ENCODE measurements at places on chromosomes 16 and 17.

GRCh38 chr16:79887541-79888540 is 287.3 kb upstream of the MAF start:
- no peak for DNase-seq

DNA sequence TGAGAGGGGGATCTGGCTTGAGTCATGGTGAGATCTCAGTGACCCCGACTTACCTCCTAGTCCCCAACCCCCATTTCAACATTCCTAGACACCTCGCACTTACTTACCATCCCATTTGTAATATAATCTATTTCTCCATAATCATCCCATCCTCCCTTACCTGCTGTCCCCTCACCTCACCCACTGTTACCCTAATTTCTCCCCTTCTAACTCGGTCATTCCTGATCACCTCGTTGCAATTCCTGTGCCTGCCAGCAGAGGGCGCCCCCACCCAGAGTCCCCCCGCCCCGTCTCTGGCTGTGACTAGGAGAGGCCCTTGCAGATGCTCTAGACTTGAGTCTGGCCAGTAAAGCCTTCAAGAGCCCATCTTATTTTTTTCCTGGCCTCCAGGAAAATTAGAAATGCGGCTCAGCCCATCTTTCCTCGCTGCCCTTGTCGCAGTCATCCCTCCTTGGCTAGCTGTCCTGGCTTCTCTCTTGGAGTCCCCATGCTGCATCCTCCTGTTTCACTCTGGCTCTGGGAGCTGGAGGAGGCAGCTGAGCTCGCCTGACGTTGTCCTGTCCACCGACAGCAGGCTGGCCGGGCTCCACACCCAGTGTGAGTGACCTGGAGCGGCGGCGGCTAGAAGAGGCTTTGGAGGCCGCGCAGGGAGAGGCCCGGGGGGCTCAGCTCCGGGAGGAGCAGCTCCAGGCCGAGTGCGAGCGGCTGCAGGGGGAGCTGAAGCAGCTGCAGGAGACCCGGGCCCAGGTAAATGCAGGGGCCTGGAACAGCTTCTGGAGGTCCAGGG is 5.0 kb downstream of the TBKBP1 start:
- DNase-seq: peak; percentile 68

- no peak for DNase-seq
Measured at GRCh38 chr17:78132767-78133178, 2.2 kb downstream of the TMC8 start.

- no peak for DNase-seq
Measured at GRCh38 chr17:33142705-33143299, 150.3 kb downstream of the ASIC2 start.

DNA sequence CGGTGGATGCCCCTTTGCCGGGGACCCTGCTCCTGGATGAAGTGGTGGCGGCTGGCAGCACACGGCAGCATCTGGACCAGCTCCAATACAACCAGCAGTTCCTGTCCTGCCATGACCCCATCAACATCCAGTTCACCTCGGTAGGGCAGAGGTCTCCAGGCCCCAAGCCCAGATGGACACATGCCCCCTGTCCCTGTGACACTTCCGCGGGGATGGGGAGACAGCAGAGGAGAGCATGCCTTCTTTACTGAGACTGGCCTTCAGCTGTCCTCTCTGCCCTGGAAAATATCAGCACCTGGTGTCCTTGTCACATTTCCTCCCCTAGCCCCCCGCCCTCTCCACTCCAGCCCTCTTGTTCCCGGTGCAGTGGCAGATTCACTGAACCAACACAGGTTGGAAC is 6.2 kb downstream of the CHAD start:
- no peak for DNase-seq

GRCh38 chr17:57288773-57289121 is 32.4 kb downstream of the MSI2 start:
- DNase-seq: no peak

- no peak for DNase-seq
Measured at GRCh38 chr16:70378869-70379493, 32.3 kb downstream of the DDX19A start.

GRCh38 chr16:12612598-12613101 is 191.0 kb downstream of the CPPED1 start:
- no peak for DNase-seq

DNA sequence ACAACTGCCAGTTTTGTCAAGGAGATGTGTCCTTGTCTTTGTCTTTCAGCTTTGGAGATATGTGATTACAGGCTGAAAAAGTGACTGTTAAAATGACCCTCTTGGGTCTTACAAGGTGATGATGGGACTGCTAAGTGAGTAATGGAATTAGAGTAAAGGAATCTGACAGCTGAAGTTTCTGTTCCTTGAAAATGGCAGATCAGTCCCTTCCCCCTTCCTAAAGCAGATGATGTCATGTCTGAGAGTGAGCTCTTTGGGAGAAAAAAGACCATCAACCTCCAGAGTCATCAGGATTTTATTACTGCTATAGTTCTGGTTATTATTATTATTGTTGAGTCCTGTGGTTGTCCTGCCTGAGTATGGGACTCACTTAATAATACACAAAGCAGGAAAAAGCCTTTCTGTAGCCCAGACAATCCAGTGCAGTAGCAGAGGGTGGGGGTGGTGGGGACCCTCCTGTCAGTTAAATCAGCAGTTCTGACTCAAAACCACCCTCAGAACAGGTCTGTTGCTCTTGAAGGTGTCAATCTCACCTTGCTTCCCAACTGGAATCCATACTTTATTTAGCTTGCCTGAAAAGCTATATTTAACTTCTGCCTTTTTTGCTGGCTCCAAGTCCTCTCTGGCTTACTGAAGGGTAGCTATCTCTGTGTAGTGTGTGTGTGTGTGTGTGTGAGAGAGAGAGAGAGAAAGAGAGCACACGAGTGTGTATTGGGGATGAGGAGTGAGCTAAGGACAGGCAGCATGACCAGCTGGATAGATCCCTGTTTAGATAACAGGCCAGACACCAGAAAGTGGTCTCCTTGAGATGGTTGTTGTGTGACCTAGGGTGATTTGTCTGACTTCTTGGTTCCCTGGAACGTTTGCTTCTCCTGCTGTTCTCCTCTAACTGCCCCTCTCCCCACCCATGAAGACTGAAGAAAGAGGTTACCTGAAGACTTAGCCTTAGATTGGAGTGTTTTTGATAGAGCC is 4.9 kb downstream of the HROB start:
- no peak for DNase-seq

DNA sequence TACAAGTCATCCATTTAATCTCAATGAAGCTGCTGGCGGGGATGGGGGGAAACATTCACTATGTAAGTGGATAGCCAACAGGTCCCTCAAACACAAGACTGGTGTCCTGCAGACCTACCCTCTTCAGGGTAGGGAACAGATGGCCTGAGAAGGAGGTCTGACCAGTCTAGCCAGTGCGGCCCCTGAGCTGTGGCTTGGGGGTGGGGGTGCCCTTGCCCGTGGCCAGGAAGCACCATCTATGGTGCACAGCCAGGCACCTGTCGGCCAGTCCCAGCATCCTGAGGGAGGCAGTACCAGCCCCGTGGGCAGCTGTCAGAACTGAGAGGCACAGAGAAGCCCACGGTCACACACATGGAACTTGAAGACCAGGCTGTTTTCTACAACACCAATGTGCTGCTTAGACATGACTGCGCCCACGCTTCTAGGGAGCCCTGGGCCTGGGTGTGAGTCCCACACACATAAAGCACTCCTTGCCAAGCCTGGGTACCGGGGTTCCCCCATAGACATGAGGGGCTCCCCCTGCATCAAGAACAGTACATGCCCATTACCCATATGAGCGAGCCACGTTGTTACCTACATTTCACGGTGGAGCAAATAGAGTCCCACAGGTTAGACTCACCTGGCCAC is 40.9 kb downstream of the RMI2 start:
- no peak for DNase-seq

- no peak for DNase-seq
Measured at GRCh38 chr16:21256636-21257035, 21.5 kb downstream of the CRYM start.

- peak; percentile 62 for DNase-seq
Measured at GRCh38 chr17:3913531-3914311, 2.5 kb downstream of the P2RX1 start.

- DNase-seq: no peak
Measured at GRCh38 chr16:57485091-57485915, 990 bp downstream of the DOK4 start.

- no peak for DNase-seq
Measured at GRCh38 chr17:10195090-10195805, 3.2 kb downstream of the GAS7 start.

GRCh38 chr16:10405386-10405939 is 19.6 kb downstream of the ATF7IP2 start:
- no peak for DNase-seq

DNA sequence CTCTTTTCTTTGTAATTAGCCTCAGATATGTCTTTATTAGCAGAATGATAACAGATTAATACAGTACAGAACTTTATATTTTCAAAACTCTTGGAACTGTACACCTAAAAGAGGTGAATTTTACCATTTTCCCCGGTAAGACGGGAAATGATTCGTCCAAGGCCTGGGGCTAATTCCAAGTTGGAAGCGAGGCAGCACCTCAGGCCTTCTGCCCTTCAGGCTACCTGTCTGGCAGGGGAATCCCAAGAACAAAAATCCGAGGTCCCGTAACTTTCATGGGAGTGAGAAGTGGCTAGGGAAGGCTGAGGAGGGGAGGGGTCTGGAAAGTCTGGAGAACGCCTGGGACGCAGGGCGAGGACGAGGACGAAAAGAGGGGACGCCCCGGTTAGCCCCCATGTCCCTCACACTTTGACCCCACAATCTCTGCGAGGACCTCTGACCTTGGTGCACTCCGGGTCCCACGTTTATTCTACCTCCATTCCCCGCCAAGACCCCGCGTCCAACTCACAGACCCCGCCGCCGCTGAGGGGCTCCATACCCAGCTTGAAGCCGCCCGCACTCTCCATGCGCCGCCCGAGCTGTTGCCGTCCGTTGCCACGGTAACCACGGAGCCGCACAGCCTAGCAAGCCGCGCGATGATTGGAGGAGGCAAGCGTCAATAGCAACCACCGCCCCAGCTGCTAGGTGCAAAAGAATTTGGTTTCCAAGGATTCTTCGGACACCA is at the start of gene HYDIN:
Gene HYDIN (minus strand): TSS at position 601 of the 724 bp plus-strand sequence. CDS start 43,827 bp downstream, outside the sequence.
- no peak for DNase-seq

DNA sequence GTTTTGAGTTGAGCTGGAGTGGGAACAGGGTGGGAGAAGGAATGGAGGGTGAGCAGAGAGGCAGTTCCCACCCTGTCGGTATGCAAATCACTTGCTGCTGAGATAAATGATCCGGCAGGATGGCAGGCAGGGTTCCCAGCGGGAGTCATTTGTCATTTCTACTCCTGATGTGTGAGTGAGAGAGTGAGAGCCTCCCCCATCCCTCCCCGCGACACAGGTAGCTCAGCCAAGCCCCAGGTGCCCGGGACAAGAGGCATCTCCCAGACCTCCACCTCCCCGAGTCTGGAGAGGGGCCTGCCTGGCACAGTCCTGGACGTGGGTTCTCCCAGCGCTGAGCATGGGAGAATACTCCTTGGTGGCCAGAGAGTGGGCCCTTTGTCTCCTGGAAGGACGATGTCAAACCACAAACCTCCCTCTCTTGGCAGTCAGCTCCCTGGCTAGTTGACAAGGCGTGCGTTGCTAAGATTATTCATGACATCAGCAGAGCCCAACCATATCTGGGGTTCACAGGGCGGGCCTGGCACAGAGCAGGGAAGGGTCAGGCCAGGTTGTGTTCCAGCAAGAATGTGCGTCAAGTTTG is 33.7 kb upstream of the TNRC6C start:
- no peak for DNase-seq

GRCh38 chr16:53503991-53504663 is 1.1 kb upstream of the AKTIP start:
- no peak for DNase-seq

GRCh38 chr16:49652456-49653172 is 203.3 kb downstream of the ZNF423 start:
- no peak for DNase-seq

DNA sequence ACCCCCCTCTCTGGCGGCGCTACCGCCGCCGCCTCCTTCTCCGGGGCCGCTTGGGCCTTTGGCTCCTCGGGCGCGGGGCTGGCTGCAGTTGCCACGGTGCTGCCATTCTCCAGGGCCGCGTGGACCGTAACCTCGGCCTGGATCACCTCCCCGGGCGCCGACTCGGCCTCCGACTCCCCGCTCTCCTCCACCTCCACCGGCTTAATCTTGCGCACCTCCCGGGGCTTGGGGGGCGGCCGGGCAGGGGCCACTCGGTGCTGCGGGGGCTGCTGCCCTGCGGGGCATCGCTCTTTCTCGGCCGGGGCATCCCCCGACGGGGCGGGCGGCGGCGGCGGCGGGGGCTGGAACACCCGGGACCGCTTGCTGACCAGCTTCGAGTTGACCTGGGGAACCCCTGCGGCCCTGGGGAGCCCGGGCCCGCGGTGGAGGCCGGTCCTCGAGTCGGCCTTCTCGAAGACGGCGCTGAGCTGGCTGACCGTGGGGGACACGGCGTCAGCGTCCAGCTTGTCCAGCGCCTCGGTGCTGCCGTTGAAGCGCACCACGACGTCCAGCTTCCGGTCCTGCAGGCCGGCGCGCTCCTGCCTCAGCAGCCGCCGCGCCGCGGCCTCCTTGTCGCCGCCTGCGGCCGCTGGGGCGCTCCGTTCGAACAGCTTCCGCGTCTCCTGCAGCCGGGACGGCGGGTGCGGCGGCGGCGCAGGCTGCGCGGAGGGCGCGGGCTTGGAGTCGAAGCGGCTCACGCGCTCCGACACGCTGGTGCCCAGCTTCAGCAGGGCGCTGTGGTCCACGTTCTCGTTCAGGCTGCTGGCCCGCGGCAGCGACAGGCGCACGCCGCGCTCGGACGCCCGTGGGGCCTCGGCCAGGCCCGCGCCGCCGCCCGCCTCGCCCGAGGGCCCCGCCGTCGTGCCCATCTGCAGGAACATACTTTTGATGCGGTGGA is 792 bp downstream of the PPP1R9B start:
- no peak for DNase-seq

Data from T1000 (cell line).